ENCODE measurements at places on chromosomes 2 and 18.

GRCh38 chr18:44033144-44033701 is 647.5 kb upstream of the SETBP1 start:
- DNase-seq = no peak

DNA sequence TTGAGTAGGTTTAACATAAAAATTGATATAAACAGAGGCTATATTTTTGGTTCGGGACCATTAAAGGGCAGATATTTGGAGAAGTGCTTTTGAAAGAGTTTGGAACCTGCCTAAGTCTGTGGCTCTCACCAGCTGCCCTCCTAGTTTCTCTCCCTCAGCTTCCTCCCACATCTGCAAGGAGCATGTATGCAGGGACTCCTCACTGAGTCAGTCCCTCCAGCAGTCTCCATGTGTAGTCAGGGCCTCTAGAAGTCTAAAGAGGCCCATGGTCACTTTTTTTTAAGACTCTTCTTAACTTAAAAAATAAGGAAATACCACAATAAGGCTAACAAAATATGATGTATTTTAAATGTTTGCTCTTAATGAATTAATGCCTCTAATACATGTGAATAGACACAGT is 220.0 kb upstream of the TANK start:
- no peak for DNase-seq

DNA sequence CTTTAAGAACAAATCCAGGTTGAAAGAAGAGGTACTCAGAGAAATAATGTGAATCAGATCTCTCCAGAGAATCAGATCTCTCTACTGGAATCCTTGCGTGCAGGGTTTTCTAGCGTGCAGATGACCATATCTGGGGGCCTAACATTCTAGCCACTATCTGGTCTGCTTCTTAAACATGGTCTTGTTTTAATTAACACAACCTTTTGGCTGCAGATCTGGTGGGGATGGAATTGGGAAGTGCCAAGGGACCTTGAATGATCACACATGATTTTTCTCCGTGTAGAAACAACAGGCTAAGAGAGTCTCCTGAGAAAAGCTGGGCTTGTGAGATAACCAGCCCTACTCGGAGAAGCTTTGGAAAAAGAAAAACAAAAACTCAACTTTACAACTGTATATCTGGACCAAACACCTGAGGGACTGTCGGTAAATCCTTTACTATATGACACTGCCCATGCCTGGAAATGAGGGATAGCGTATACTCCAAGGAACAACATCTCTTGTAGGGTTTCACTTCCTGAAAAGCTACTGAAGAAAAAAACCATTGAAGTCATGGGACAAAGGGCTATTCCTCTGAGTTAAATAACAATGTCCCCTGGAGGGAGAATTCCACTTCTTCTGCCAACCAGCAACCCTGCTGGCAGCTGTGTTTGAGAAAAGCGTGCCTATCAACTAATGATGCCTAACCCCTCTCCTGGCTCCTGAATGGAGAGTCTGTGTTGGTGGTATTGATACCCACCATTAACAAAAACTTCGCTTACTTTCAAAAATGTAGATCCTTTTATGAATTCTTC is 171.0 kb upstream of the REV1 start:
- no peak for DNase-seq

- no peak for DNase-seq
These were observed 14.6 kb downstream of the ITM2C start for GRCh38 chr2:230879271-230879882.

DNA sequence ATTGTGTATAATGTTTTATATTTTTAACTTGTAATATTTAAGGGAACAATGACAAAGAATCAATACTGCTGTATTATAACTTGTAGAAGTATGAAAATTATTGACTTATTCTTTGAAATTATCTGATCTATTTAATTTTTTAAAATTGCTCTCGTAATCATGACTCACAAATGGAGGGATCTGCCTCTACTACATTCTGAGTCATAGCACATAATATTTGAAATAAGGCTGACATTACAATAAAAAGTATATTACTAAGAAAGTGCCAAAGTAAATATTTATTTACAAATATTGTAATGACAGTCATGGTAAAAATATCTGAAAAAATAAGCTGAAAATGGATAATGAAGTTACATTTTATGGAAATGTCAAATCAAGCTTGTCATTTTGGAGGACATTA is 1144.6 kb upstream of the CDH2 start:
- DNase-seq = no peak

DNA sequence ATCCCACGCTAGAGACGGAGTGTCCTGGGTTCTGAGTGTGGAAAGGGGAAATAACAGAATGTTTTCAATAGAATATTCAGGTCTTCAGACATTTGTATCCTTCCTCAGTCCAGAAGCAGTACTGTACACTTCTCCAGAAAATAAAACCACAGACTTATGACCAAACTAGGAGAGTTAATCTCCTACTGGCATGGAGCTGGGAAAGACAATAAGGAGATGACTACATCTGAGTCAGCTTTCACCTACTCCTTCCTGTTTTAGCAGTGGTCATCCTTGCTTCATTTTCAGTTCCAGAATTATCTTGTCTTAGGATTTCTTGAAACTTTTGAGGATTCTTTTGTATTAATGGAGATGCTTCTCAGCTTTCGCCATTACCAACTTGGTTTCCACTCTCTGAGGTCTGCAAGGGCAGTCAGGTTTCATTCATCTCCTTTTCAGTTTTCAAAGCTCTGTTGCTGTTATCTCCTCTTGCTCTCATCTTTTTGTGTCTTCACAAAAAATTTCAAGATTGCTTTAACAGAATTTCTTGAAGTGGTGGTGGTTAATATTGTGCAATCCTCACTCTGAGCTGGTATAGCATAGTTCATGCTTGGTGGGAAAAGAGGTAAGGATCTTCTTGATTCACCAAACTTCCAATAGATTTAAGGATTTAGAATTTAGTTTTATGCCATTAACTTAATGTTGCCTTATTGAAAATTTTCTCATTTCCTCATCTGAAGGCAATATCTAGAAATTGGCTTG is 23.7 kb upstream of the NR4A2 start:
- no peak for DNase-seq
